Chondrocyte (in vitro differentiated cells): ENCODE measurements at places on chromosomes 6 and 20.

- DNase-seq, result no peak
These were observed 5.7 kb downstream of the STXBP5 start for GRCh38 chr6:147209762-147210449.

DNA sequence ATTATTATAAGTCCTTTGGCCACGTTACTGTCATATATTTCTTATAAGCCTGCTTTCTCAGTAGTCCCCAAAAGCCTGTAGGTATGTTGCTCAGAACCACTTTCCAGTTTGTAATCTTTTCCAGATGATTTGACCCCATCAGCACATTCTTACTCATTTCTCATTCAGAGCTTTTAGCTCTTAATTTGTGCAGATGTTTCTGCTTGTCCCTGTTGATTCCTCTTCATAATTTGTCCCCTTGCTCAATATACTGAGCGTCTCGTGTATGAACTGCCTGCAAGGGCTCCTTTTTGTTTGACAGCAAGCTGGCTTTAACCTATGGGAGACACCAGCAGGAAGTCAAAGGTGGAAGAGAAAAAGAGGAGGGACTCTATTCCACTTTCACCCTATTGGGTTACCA lies 733.8 kb upstream of the GJE1 start:
- no peak for DNase-seq

GRCh38 chr6:109772883-109773431 lies 81.9 kb downstream of the FIG4 start:
- DNase-seq, result no peak

- no peak for DNase-seq
These were observed 28.1 kb upstream of the AKIRIN2 start for GRCh38 chr6:87729965-87730719.

GRCh38 chr6:98894810-98895209 lies 52.9 kb downstream of the FBXL4 start:
- DNase-seq, result no peak

DNA sequence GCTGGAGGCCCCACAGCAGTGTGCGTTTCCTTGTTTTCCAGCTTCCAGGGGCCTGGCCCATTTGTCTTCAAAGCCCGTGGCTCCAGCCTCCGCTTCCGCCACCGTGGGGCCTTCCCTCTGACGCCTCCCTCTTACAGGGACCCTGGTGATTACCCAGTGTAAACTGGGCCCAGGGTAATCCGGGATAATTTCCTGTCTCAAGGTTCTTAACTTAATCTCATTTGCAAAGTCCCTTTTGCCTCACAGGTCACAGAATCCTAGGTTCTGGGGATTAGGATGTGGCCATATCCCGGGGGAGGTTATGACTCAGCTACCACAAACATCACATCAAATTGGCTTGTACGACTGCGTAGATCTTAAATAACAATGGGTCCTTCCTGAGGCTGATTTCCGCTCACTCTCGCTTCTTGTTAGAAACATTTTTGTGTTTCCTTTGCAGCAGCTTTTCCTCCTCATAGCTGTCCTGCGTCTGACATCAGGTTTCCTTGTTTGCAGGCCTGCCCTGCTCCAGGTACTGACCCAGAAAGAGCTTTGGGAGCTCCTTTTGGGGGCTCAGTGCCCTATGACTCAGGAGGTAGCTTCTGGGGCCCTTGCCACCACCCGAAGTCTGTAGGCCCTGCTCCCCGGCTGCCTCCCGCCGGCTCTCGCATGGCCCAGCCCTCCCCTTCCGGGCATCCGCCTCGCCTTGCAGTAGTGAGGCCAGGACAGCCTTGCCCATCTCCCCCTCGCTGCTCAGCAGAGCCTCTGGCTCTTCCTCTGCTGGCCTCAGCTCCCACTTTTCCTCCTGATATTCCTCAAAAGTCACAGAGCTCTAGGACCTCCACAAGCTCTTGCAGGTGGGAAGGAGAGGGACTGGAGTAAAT lies 100.5 kb downstream of the ERMARD start:
- no peak for DNase-seq
